ENCODE measurements at places on chromosomes 16 and 17.

GRCh38 chr16:87365021-87365713 lies 18.4 kb downstream of the FBXO31 start:
- DNase-seq = no peak

DNA sequence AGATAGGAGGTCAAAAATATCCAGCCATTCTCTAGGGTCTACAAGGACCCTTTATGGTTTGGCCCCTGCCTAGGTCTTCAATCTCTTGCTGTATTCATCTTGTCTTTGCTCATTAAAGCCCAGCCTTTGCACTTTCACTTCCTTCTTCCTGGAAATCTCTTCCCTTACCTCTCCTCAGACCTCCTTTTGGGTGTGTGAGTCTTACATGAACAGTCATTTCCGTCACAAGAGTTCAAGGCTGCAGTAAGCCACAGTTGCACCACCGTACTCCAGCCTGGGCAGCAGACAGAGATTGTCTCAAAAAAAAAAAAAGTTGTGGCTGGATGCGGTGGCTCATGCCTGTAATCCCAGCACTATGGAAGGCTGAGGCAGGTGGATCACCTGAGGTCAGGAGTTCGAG lies 6.0 kb upstream of the ATP1B2 start:
- DNase-seq = no peak

DNA sequence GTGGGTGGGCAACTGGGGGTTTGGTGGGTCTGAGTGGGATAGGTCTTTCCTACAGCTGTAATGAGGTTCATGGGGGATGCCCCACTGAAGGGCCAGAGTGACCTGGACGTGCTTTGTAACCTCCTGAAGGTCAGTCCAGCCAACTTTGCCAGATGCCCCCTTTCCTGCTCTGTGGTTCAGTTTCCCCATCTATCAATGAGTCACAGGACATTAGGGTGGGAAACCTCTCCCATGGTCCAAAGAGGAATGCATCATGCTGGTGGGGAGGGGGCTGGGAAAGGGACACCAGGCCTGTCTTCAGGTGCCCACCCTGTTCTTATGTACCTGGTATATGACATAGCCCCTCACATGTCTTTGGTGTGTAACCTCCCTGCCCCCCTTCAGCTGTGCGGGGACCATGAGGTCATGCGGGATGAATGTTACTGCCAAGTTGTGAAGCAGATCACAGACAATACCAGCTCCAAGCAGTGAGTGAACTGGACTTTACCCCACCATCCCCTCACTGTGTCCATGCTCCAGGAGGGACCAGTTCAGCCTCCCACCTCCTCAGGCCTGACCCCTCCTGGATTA lies 24.0 kb upstream of the ALKBH5 start:
- no peak for DNase-seq

DNA sequence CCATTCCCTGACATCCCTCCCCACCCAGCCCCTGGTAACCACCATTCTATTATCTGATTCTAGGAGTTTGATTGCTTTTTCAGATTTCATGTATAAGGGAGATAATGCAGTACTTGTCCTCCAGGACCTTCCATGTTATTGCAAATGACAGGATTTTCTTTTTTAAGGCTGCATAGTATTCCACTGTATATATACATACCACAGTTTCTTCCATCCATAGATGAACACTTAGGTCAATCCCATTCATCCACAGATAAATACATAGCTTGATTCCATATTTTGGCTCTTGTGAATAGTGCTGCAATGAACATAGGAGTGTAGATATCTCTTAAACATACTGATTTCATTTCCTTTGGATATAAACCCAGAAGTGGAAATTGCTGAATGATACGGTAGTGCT lies 183.3 kb downstream of the CEP112 start:
- DNase-seq = no peak

GRCh38 chr16:87235810-87236515 lies 81.2 kb downstream of the C16orf95 start:
- DNase-seq = peak; percentile 52

GRCh38 chr17:42937712-42938596 lies 26.3 kb downstream of the AARSD1 start:
- DNase-seq = no peak

GRCh38 chr17:47996201-47996600 lies 25.3 kb downstream of the CDK5RAP3 start:
- no peak for DNase-seq

GRCh38 chr16:1691956-1692355 lies 13.9 kb downstream of the JPT2 start:
- DNase-seq = no peak

- no peak for DNase-seq
Observed at GRCh38 chr16:62652441-62653120, 616.3 kb upstream of the CDH8 start.

- no peak for DNase-seq
Observed at GRCh38 chr17:66177048-66177447, 14.9 kb downstream of the CEP112 start.

DNA sequence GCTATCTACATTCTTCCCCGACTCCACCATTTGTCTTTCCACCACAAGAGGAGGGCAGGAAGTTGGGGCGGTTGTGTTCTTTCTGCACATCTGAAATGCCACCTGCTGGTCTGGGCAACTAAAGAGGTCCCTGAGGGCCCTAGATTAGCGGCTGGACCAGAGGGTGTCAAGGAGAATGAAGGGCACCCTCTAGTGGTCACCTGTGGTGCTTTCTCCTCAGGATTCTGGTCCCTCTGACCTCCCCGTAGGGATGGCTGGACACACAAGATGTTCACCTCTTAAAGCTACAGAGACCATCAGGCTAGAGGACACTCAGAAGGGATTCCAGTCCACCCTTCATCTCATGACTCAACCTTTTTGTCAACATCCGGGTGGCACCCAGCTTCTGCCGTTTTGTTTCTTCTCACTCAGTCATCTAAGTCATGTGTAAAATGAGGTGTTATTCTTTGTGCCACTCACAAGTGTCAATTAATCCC lies 2.9 kb upstream of the SCIMP start:
- peak; percentile 68 for DNase-seq

- no peak for DNase-seq
Observed at GRCh38 chr16:6698548-6698947, 634.1 kb upstream of the RBFOX1 start.

- DNase-seq = no peak
Observed at GRCh38 chr16:12163970-12164369, 187.4 kb downstream of the SNX29 start.

GRCh38 chr17:67375716-67376115 lies 1.4 kb upstream of the PITPNC1 start:
- DNase-seq = no peak

- DNase-seq = no peak
Observed at GRCh38 chr16:74736531-74737157, 36.0 kb upstream of the MLKL start.

- no peak for DNase-seq
Observed at GRCh38 chr17:4476017-4476416, 22.7 kb upstream of the SPNS2 start.

DNA sequence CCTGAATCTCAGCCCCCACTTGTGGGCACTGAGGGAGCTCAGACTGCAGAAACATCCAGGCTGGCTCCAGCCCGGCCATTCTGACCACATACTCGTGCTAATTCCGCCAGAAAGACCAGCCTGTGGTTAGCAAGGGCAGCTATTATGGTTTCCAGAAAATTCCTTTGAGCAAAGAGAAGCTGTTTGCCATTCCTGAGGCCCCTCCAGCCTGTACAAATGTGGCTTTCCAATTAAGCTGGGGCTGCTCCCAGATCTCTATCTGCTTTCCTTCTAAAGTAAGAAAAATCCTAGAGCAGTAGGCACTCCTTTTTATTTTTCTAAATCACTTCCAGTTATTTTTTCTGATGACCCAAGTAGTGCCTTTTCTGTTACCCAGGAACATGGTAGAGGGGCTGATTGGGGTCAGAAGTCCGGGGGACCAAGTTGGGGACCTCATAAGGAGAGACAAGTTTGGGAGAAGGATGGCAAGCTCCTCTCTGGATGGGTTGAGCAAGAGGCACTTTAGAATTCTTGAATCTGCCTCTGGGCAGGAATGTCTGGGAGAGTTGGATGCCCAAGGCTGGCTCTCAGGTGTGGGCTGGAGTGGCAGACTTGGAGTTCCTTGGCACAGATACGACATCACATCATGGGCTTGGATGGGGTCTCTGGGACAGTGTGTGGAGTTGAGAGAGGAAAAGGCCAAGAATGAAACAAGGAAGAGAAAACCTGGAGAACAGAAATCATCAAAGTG lies 83.3 kb upstream of the TNRC6C start:
- no peak for DNase-seq

DNA sequence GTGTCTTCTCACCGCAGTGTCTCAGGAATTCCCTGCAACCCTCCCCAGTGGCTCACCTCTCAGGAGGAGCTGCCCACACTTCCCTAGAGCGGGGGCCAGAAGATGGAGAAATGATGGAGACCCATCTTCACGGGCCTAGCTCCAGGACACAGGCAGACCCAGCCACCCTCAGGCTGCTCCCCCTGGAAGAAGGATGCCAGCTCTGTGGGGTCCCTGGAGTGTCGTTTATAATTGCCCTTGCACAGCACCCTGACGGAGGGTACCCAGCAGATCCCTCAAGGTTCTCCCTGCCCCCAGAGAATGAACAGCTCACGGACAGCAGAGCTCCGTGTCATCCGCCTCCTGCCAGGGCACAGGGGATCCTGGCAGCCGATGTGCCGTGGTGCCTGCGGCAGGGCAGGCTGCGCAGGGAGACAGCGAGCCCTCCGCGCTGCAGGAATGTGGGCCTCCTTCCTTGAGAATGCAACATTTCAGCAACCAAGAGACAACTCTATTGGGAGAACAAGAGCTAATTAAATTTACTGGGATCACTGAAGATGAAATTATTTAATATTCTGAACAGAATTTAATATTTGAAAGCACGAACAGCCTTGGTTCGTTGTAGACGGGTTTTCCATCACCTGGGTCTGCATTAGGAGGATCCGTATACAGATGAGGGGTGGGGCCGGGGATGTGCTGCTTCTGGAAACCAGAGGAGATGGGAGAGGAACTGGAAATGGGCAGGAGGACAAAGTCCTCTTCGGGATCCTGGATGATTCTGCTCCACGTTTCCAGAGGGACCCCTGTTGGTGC lies 21.0 kb upstream of the RBFOX3 start:
- peak; percentile 7 for DNase-seq

GRCh38 chr17:51947160-51947735 lies 211.3 kb downstream of the CA10 start:
- DNase-seq = no peak

- DNase-seq = peak; percentile 60
Observed at GRCh38 chr17:21020622-21021021, 22.2 kb downstream of the USP22 start.

- no peak for DNase-seq
Observed at GRCh38 chr16:72429671-72430081, 257.7 kb upstream of the PMFBP1 start.

DNA sequence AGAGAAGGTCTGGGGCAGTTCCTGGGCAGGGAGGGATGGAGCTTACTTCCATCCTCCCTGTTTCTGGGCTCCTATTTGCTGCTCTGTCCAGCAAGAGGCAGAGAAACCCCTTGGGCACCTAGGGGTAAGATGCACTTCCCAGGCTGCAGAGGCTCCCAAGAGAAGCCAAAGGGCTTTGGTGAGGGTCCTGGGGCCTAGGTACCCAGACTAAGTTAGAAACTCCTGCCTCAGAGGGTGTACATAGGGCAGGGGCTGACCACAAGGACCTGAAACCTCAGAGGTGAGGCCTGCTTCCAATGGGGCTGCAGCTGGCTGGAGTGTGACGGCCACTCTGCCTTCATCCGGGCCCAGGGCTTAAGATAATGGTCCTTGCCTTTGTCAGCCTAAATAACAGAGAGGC lies 1.6 kb upstream of the ARMC7 start:
- no peak for DNase-seq

- no peak for DNase-seq
Observed at GRCh38 chr17:81228420-81228819, 5.7 kb upstream of the CEP131 start.

GRCh38 chr17:55072898-55073297 lies 104.3 kb downstream of the STXBP4 start:
- DNase-seq = no peak

GRCh38 chr17:41725134-41725533 lies 9.3 kb downstream of the HAP1 start:
- DNase-seq = no peak

DNA sequence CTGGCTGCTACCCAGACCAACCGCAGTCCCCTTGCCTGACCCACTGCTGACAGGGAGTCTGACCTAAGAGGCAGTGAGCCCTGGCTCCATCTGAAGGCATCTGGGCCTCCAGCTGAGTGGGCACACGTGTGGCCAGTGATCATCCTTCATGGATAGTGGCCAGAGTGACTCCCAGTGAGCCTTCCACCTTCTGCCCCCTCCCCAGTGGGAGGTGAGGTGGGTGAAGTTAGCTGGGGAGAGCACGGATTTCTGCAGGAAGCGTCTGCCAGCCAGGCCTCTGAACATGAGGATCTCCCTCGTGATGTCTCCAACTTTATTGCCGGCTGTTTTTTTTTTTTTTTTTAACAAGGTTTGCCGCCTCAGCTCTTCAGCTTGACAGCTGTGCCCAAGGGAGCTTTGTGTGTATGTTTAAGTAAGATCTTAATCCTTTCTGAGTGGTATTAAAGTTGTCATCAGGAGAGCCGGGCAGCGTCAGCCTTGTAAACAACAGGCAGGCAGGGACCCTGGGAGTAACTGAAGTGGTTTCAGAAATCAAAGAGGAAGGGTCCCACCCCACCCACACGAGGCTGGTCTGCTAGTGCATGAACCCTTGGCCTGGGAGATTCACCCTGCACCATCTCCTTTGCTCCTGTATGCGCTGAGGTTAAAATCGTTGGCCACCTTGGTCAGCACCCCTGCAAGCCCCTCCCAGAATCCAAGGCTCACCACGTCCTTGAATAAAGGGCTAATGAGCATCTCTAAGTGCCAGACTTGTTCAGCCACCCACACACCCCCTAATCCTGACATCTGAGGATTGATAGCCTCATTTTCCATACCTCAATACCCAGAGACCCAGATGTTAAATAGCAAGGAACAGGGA lies 33.3 kb downstream of the RHBDL3 start:
- no peak for DNase-seq

DNA sequence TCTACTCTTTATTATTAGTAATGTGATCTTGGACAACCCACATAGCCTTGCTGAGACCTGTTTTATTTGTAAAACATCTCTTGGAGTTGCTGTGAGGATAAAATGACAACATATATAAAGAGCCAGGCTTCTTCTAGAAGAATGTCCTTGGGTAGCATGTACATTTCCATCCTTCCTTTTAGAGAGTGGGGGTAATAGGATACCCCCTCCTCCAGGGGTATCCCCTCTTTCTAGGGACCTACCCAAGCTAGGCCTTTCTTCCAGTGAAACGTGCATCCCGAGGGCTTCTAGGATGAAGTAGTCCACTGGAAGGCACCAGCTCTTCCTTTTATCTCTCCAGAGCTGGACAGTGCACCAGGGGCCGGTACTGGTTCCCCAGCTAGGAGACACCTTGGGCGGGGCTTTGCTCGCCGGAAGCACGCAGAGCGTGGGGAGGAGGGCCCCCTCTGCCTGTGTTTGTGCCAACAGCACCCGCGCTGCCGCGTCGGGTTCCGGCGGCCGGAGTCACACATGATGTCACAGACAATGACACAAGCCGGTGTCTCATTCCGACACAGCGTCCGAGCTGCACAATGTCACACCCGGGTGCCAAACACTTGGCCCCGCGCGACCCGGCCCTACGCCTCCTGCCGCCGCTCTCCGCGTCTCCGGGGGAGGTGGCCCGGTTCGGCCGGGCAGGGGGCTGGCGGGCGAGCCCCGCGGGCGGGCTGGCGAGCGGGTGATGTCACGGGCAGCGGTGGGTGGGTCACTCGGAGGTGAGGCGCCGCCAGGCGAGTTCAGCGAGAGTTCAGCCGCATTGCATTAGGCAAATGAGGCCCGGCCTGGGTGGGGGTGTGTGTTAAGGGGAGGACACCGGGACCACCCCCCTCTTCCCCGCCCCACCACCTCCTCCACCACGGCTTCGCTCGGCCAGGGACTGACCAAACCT lies 23.4 kb downstream of the GJD3 start:
- DNase-seq = peak; percentile 94

GRCh38 chr16:4814046-4814445 lies 11.6 kb upstream of the ROGDI start:
- no peak for DNase-seq

Measured in tibial artery (tissue), 4 donors.